Natural killer cell (primary cell): ENCODE measurements at places on chromosomes 16 and 17. TPM values are rescaled to one million over a fixed set of nuclear protein-coding genes. Genes with fewer than 3 reads are reported as not detected.

Gene RRAD
- 2.8 TPM for total RNA-seq

Gene OR4D1
- total RNA-seq = 1.2 TPM

Gene PRSS22
- total RNA-seq = 1.5 TPM

Gene SMIM22
- total RNA-seq = not detected

Gene CETP
- total RNA-seq = not detected

Gene SLFN5
- 141 TPM for total RNA-seq

Gene KCNH6
- not detected for total RNA-seq

Gene ZP2
- not detected for total RNA-seq

Gene HS3ST2
- not detected for total RNA-seq

Gene TPSD1
- total RNA-seq = not detected

Gene MYL4
- not detected for total RNA-seq

Gene ASPA
- not detected for total RNA-seq

Gene MYADML2
- not detected for total RNA-seq

Gene CDH8
- total RNA-seq = not detected

Gene EIF4A3
- 88.6 TPM for total RNA-seq

Gene TAF1C
- 91.9 TPM for total RNA-seq

Gene DOC2B
- total RNA-seq = 0.07 TPM

Gene OR2C1
- total RNA-seq = not detected

Gene KRTAP4-4
- total RNA-seq = not detected

Gene RND2
- 0.14 TPM for total RNA-seq

Gene SLFN12L
- total RNA-seq = 174 TPM

Gene PARN
- 57.4 TPM for total RNA-seq

Gene ADAMTS18
- total RNA-seq = not detected
